ENCODE measurements at places on chromosomes 5 and 9.

- no peak for DNase-seq
Measured at GRCh38 chr9:81759680-81760215, 70.4 kb upstream of the TLE1 start.

DNA sequence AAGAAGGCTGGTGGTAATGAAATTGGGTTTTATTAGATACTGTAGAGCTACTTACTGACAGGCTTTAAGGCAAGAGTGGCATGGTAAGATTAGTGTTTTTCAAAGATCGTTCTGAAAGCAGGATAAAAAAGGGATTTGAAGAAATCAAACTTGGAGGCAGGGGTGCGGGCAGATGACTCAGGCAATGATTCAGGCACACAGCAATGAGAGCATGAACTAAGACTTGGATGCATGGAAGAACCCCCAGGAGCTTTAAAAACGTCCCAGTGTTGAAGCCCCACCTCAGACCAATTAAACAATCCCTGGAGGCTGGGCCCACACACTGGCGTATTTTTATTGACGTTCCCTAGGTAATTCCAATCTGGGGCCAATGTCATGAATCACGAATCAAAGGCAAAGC, 102.5 kb downstream of the SREK1 start:
- DNase-seq: no peak

GRCh38 chr9:37148181-37148580, 27.8 kb downstream of the ZCCHC7 start:
- DNase-seq: no peak

GRCh38 chr9:211036-211435, 3.6 kb upstream of the DOCK8 start:
- DNase-seq: no peak

- DNase-seq: no peak
Measured at GRCh38 chr5:132656774-132657355, 1.1 kb upstream of the IL13 start.

DNA sequence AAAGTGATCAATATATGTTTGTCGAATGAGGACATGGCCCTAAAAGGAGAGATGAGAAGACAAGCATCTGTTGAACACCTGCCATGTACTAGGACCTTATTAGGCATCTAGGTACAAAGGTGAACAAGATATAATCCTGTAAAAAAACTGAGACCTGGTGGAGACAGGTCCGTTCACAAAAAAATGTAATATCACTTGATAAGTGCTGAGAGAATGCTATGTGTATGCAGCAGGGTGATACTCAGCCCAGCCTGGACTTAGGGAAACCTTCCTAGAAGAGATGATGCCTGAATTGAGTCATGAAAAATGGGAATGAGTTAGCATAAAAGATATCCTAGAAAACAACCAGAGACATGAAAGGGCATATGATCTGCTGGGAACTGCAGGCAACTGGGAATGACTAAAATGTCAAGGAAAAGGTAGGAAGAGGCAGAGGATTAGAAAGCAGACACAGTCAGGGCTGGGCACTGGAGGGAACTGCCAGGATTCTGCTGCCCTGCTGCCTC, 108.5 kb downstream of the ADRB2 start:
- DNase-seq: no peak

Measured in stimulated activated naive B cell treated with anti-CD40 and anti-IgM and Interleukin-4, amounts not matched to agents 10 μg/mL and 1 μg/mL and 100 μg/mL, for 72 hours (primary cell).